Mesenchymal stem cell (in vitro differentiated cells and primary cell): ENCODE measurements at places on chromosomes 16 and 17.

- no peak for DNase-seq
Measured at GRCh38 chr16:52964290-52964689, 88.4 kb downstream of the CHD9NB start.

DNA sequence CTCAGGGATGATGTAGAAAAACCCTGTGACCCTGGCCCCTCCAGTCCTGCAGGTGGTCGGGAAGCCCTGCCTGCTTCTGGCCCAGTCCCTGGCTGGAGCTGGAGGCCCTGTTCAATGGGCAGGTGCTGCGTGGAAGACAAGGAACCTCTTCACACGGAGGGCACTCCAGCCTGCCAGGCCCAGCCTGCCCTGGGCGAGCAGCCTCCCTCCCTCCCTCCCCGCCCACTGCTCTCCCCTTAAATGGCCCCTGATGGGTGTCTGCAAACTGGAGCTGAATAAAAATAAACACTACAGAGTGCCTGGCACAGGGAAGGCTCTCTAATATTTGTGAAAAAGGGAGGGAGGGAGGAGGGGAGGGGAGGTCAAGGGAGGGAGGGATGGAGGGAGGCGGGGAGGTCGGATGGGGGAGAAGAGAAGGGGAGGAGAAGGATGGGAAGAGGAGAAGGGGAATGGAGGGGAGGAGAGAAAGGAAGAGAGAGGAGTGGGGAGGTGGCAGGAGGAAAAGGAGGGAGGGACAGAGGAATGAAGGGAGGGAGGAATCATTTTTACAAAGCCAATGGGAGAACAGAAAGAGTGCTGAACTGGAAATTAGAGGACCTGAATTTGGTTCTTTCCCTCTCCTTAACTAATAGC is 222.8 kb upstream of the TNRC6C start:
- no peak for DNase-seq

DNA sequence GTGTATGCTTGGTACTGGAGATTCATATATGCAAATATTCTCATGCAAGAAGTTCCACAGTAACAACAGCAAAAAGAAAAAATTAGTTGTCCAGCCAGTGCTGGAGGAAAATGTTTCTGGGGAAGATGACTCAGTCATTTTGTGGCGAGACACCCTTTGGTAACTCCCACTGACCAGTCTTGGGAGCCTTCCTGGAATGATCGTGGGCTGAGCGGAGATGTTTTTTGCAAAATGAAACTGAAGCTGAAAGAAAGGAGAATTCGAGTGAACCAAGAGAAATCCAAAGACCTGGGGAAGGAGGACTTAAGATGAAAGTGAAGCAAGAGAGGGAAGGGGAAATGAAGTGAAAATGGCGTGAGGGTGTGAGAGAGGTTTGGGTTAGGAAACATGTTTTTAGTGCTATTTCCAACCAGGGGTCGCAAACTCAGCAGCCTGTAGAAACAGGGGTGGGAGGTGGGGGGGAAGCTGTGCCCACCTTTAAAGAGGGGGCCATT is 5.2 kb downstream of the ITPRIPL2 start:
- peak; percentile 98 for DNase-seq

GRCh38 chr16:74888888-74889287 is 96.0 kb downstream of the WDR59 start:
- DNase-seq, result no peak
